ENCODE measurements at places on chromosomes 11 and 22.

DNA sequence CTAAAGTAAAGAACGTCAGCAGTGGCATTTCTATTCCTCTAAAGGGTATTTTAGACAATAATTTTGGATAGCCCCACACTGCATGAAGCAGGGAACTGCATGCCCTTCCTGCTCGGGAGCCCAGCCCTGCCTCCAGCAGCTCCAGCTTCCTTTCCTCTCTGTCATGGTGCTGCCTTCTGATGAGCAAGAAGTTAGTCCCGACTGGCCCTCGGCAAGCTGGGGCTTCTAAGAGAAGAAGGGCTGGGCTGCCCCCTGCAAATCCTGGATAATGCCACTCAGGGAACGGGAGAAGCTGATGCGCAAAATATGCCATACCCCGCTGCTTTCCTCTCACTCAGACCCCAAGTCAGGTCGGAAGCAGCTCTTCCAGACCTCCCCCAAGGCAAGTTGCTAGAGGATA is 296.4 kb downstream of the ETS1 start:
- DNase-seq = no peak

DNA sequence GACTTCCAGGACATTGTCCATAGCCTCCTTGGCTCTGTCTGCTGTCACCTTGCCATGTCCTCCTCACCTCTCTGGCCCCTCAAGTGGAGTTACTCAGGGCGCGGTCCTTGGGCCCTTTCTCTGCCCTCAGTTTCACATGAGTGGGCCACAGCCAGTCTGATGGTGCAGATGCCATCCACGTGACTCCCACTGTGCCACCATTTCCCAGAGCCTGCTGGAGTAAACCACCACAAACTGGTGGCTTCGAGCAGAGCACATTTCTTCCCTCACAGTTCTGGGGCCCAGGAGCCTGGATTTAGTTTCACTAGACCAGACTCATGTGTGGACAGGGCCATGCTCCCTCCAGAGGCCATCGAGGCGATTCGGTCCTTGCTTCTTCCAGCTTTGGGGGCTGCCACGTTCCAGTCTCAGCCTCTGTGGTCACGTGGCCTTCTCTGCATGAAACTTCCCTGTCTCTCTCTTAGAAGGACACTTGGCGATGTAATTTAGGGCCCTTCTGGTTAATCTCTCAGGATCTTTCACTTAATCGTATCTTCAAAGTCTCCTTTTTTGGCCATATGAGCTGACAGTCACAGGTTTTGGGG is 14.6 kb downstream of the SMARCB1 start:
- no peak for DNase-seq

DNA sequence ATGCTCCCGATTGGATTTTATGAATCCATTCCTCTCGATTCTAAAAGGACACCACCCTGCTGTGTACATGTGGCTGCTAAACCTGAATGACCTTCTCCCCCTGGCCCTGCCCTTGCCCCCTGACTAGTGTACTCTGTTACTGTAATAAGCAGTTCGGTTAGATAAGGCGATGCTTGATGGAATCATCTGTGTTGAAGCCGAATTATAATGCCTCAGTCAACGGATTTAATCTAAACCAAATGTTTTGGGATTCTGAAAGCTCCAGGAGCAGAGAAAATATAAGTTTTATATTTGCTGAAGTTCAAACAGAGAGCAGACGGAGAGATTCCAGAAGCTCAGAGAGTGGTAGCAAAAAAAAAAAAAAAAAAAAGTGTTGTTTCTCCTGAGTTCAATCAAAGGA is 275.4 kb upstream of the MPPED2 start:
- DNase-seq = no peak

DNA sequence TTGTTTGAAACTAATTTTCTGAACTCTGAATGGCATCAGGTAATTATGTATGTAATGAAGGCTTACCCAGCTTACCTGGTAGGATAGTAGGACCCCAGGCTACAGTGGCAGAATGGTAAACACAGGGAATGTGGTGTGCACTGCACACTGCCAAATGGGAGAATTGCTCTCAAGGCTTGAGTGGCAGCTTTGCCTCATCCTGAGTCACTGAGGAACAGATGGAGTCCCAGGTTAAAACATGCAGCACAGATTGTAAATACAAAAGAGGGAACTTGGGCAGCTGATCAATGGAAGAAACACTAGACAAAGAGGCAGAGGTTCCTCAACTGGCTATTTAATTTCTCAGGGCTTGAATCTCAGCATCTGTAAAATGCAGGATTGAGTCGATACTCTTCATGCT is 24.4 kb downstream of the GPR83 start:
- DNase-seq = no peak

DNA sequence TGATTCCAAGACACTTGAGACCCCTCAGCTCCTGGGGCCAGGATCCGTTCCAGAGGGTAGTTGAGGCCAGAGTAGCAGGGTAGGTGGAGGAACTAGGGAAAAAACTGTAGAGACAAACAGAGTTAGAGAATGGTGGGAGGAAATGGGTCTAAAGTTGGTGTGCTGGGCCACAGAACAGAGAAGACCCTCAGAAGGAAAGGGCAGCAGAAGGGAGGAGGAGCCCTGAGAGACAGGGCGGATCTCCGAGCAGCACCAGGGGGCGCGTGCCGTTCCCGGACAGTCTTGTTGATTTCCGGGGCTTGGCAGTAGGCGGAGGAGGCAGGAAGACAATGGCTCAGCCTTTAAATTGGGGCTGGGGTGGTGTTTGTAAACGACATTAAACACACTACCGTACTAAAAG is 2.4 kb upstream of the CECR2 start:
- DNase-seq = no peak

GRCh38 chr11:101428918-101429317 is 154.9 kb downstream of the TRPC6 start:
- no peak for DNase-seq

DNA sequence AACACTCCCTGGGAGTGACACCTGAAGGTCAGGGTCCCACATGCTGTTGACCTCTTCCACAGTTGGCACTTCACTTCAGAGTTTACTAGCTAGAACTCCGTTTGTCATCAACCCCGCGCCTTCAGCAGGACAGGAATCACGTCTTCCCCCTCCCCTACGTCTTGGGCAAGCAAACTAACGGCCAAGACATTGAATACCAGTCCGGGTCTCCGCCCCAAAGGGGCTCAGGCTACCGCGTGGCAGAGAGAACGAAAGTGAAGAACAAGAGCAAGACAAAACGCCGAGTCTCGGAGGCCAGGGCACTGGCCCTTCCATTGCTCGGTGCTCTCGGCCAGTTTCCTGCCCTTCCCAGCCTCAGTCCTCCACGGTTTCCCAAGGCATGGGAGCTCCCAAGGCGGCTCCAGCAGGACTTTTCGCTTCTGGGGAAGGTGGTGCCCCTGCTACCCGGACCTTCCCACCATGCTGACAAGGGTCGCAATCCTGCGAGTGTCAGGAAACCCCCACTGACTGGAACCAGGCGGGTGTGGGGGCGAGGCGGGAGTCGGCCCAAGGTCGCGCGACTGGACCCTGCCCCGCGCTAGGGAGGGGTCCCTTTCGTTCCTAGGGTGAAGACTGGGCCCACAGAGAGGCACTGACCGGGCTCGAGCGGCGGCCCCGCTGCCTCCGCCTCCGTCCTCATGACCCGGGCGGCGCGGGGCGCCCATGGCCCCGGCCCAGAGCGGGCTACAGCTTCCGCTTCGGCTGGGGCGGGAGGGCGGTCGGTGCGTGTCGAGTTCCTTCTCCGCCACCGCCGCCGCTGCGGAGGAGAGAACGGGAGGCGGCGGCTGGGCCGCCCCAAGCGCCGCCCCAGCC is at the start of gene GUCD1:
TSS of gene GUCD1 (minus strand) at position 826 of the 852 bp plus-strand sequence. CDS start at position 679, 147 bp downstream.
- DNase-seq = no peak

DNA sequence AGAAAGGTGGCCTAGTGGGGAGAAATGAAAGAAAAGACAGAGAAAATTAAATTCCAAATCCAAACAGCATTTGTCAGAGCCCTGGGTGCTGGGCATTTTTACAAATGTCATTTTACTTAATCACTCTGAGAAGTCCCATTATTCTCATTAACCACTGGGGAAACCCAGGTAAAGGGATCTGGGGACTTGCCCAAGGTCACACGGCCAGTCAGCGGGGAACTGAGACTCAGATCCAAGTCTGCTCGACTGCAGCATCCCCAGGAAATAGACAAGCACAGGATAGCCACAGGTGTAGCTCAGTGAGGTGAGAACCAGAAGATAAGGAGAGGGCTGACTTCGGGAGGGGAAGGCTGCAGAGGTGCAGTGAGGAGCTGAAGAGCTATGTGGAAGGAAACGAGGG is 7.9 kb downstream of the NRXN2 start:
- DNase-seq = no peak

GRCh38 chr22:31866918-31867317 is 77.4 kb upstream of the YWHAH start:
- DNase-seq = no peak

GRCh38 chr22:49036513-49036912 is 791.2 kb downstream of the BRD1 start:
- no peak for DNase-seq

DNA sequence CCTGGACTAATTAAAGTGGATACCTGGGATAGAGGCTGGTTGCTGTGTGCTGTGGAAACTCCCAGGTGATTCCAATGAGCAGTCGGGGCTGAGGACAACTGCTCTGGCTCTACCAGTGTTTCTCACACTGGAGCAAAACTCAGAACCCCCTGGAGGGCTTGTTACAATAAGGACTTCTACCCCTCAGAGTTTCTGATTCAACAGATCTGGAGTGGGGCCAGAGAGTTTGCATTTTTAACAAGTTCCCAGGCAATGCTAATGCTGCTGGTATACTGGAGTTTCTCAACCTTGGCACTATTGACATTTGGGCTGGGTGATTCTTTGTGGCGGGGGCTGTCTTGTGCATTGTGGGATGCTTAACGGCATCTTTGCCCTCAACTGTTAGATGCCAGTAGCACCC is 353.7 kb downstream of the MIAT start:
- no peak for DNase-seq

GRCh38 chr11:128346804-128347203 is 240.6 kb downstream of the ETS1 start:
- no peak for DNase-seq

GRCh38 chr22:43643387-43643786 is 168.7 kb downstream of the EFCAB6 start:
- no peak for DNase-seq

DNA sequence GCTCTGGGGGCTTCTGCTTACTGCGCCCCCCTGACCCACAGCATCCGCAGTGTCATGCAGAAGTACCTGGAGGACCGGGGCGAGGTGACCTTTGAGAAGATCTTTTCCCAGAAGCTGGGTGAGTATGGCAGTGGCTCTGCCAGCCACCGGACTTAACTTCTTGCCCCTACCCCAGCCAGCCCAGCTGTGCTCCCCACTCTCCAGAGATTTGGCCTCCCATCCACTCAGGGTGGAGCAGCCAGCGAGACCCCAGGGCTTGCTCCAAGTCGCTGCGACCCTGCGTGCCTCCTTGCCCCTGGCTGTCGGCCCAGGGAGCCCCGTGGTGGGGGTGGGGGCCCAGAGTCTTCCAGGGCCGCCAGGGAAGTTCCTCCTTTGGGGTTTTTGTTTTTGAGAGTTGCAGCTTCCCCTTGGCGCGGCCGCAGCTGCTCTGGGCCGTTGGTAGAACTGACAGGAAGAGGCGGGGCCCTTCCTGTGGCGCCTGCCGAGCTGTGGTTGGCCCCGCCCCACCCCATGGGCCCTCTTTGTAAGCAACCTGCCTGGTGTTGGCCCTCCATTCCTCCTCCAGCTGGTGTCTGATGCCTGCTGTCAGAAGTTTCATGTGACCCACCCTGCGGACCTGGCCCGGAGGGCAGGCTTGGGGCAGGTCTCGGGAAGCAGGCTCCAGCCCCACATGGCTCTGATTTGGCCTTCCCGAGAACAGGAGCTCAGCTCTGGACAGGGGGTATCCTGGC is 11.1 kb downstream of the GRK2 start:
- no peak for DNase-seq

DNA sequence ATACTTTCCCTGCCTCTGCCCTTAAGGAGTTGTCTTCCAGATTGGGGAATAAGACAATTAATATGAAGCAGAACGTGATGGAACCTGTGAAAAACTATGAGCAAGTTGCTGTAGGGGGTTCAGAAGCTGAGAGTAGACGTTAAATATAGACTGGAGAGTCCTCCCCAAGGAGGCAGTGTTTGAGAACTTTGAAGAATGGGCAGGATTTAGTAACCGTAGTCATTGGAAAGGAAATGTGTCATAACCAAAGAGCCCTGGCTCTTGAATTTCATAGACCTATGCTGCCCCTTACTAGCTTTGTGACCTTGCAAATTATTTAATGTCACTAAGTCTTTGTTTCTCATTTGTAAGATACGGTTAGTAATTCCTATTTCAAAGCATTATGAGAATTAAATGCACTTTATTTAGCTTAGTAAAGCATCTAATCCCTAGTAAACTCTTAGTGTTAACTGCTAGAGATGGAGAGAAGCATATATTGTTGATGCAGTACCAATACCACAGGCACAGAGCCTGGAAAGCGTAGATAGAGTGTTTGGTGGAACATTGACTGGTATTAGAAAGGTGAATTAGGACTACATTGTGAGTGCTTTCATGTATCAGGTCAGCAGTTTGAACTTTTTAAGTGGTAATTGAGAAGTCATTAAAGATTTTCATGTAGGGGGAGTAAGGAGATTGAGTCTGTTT is 54.1 kb downstream of the MCAM start:
- DNase-seq = no peak

- no peak for DNase-seq
Observed at GRCh38 chr11:11587122-11587521, 34.7 kb downstream of the GALNT18 start.

GRCh38 chr11:99568808-99569207 is 548.1 kb downstream of the CNTN5 start:
- no peak for DNase-seq

- no peak for DNase-seq
Observed at GRCh38 chr11:76599041-76600013, 71.2 kb downstream of the LRRC32 start.

DNA sequence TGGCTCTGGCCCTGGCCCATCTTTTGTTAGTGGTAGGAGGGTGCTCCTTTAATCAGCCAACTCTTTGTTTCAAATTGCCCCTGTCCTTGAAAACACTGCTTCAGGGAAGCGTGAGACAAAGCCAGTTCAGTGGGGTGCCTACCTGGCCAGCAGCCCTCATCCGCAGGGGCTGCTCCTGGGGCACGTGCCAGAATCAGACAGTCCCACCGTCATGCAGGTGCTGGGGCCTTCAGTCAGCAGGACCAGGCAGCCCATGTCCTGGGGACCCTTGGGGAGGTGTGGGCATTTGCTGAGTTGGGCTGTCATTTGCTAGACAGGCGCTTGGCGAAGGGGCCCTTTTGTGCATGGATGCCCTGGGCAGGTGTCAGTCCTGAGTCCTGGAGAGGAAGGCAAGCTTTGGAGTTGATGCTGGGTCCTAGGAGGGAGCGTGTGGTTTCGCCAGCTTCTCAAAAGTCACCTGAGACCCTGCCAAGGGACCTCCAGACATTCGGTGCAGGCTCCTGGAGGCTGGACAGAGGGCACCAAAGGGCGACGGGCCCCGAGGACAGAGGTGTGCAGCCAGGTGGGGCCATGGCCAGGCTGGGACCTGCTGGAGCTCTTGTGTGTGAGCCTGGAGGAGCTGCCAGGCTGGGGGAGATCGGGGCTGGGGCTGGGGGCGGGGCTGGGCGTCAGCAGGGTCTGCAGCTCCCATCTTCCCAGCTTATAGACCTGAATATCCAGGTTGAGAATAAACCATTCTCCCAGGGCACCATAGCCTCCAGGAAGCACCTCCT is 15.0 kb upstream of the RTN4R start:
- no peak for DNase-seq
